Mesothelial cell of epicardium (in vitro differentiated cells): ENCODE measurements at places on chromosomes 1 and 21.

GRCh38 chr1:94036730-94037129, 84.2 kb downstream of the ABCA4 start:
- no peak for DNase-seq

GRCh38 chr1:6353955-6354658, 39.5 kb downstream of the ACOT7 start:
- DNase-seq = no peak

DNA sequence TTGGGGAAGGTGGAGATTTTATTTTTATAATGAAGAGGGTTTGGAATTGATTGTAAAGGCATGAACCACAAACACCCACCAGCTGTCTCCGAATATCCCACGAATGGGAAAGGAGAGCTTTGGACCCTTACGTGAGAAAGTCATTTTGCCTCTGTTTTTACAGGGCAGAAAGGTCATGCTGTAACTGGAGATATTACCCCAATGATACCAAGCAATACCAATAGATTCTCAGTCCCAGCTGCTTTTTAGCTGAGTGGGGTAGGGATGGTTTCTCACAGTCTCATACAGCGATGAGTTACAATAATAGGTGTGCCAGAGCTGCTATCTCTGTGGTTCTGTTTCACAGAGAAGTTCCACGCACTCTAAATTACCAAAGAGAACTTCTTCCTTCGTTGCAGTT, 8.8 kb upstream of the F3 start:
- DNase-seq = no peak

DNA sequence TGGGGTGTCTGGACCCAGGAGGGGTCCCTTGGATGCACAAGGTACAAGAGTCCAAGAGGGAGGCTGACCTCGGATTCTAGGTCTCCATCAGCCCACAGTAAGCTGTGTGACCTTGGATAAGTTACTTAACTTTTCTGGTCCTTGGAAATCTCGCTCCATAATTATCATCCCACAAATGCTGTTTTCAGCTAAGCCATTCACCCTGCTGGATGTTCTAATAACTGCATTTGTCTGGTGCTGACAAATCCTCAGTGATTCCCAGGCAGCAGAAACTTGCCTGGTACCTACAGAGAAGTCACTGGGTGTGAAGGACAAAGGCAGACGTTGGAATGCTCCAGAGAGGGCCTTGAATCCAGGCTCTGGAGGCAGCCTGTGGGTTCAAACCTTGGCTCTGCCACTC, 89.7 kb downstream of the IGSF21 start:
- no peak for DNase-seq

DNA sequence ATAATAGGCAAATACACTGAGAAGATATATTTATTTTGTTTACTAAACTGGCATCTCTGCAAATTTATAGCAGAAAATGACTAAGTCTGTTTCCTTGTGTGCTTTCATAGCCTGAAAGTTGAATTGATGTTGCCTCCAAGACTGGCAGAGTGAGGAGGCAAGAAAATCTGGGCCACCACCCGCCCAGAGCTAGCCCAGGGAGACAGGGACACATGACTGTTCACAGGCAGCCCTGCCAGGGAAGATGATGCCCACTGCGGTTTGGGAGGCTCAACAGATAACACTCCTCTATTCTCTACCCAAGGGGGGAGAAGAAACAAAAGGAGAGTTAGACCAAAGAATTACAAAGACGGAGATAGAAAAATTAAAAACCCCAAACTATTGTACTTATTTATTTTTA, 37.1 kb downstream of the OPTC start:
- no peak for DNase-seq

DNA sequence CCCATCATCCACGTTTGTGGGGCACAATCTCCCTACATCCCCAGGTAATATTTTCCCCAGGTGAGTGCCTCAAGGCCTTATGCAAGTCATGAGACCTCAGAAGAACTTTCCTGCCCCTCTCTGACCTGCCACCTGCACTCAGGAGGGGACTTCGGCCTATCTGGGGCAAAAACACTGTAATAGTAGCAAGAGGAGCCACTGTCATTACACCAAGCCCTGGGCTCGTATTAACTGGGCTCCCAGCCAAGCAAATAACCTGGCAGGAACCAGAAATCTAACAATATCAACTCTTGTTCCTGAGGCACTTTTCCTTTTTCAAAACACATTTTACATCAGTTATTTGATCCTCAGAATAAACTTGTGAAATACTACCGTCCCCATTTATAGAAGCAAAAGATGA, 30.9 kb downstream of the LAMB3 start:
- DNase-seq = no peak

DNA sequence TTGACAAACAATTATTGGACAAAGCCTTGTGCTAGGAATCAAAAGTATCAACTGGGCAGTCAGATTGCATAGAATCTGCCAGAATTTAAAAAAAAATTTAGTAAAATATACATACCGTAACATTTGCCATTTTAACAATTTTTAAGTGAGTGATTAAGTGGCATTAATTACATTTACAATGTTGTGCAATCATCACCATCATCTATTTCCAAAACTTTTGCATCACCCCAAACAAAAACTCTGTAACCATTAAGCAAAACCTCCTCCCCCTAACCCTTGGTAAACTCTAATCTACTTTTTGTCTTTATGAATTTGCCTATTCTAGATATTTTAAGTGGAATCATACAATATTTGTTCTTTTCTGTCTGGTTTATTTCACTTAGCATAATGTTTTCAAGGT, 182.8 kb downstream of the LMO4 start:
- no peak for DNase-seq

DNA sequence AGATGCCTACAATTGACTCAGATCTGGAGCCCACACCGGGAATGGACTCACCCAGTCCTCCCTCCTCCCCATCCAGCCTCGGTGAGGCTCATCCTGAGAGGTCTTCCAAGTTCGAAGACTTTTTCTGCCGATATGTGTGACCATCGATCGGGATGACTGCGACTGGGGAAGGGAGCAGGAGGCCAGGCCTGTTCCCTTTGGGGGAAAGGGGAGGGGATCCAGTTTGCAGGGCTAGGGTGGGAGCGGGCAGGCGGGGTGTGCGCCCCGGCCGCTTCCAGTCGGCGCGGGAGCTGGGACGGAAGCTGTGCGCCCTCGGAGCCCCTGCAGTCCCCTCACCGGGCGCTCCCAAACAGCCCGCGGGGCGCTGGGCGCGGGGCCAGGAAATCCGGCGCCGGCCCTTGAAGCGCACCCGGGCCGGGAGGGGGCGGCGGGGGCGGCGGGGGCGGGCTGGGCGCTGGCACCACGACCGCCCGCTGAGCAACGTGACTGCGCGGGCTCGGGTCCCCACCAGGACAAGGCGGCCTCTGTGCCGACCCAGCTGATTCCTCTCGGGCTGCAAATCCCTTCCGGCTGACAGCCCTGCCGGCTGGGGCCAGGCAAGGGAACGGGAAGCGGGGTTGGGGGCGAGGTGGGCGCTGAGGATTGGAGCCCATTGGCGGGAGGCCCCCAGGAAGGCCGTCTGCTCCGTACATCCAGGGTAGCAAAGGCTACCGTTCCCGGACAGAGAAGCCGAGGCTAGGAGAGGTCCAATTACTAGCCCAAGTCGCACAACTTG, 103.9 kb downstream of the EBNA1BP2 start:
- no peak for DNase-seq

- no peak for DNase-seq
Measured at GRCh38 chr21:16241016-16241415, 511.2 kb downstream of the USP25 start.
